Adrenal gland (tissue), 19 donors: ENCODE measurements at places on chromosomes 16 and 17. TPM values are rescaled to one million over a fixed set of nuclear protein-coding genes. Genes with fewer than 3 reads are reported as not detected.
A peak's percentile ranks its signal among the peaks of the same experiment; 100 is the strongest.

DNA sequence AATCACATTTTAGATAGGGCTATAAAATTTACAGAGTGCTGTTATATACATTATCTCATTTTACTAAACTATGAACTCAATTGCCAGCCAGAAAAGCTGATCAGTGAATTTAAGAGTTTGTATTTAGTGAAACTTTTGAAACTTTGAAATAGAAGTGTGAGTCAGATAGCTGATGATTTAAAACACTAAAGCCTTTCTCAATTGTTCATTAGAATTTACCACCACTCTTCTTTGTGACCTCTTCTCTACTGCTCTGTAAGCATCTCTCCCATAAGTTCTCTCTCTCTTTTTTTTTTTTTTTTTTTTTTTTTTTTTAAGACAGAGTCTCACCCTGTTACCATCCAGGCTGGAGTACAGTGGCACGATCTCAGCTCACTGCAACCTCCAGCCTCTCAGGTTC lies 43.7 kb downstream of the GOSR1 start:
- DNase-seq = no peak
- H3K36me3 ChIP-seq = peaks cover 10% of the 10 kb centered on the region
- peaks cover 19% of the 10 kb centered on the region for H3K4me1 ChIP-seq
- no peaks in the 10 kb centered on the region for H3K27me3 ChIP-seq
- H3K4me3 ChIP-seq = no peak overlapping the region

IL34 gene
- total RNA-seq = 24.1 TPM

HS3ST3A1 gene
- 1.1 TPM for total RNA-seq

DNA sequence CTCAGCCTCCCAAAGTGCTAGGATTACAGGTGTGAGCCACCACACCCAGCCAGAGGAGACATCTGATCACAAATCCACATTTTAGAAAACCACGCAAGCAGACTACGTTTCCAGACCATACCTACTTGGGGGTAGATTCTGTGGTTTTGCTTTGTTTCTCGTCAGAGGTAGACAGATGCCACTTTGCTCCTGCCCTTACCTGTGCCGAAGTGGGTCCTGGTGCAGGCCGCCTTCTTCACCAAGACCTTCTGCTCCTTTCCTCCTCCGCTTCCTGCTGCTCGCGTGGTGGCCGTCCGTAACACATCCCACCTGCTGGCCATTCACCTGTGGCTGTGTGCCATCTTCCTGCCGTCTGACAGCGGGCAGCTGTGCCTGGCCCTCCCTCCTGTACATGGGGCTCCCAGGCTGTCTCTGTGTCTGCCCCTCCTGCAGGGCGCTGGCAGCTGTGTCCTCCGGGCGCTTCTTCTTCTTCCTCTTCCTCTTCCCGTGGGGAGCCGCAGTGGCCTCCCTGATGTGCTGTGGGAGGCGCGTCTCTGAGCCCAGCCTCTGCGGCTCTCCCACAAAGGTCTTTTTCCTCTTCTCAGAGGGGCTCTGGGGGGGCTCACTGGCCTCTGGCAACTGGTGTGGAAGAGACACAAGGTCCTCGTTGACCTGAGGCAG lies 21.2 kb upstream of the CYTH1 start:
- H3K27me3 ChIP-seq = no peaks in the 10 kb centered on the region
- H3K27ac ChIP-seq = no peak overlapping the region
- peaks cover 76% of the 10 kb centered on the region for H3K36me3 ChIP-seq
- H3K4me1 ChIP-seq = no peaks in the 10 kb centered on the region
- no peak overlapping the region for H3K4me3 ChIP-seq
- DNase-seq = no peak

RNF222 gene
- not detected for total RNA-seq

GRCh38 chr16:55471448-55472097 lies 7.4 kb upstream of the MMP2 start:
- H3K36me3 ChIP-seq = no peaks in the 10 kb centered on the region
- no peak overlapping the region for H3K4me3 ChIP-seq
- DNase-seq = no peak
- H3K27ac ChIP-seq = no peak overlapping the region

DNA sequence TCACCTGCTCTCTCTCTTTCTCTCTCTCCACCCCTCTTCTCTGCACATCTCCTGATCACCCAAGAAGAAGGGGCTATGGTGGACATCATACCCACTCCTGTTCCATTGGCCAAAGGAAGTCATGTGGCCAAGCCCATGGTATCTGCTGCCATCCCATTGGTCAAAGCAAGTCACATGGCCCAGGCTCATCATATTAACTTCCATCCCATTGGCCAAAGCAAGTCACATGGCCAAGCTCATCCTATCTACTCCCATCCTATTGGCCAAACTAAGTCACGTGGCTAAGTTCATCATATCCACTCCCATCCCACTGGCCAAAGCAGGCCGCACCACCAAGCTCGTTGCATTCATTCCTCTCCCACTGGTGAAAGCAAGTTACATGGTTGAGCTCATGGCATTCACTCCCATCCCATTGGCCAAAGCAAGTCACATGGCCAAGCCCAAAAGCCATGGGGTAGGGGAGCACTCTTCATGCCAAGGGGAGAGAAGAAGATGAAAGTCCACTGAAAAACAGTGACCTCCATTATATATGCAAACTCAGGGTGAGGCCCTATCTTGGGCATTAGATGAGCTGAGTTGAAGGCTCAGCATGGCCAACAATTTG lies 29.2 kb downstream of the SNX20 start:
- no peaks in the 10 kb centered on the region for H3K27me3 ChIP-seq
- H3K4me3 ChIP-seq = no peak overlapping the region
- H3K4me1 ChIP-seq = no peaks in the 10 kb centered on the region
- no peak for DNase-seq
- H3K36me3 ChIP-seq = no peaks in the 10 kb centered on the region

CCDC57 gene
- total RNA-seq = 44.0 TPM

- peaks cover 15% of the 10 kb centered on the region for H3K4me1 ChIP-seq
- peak overlapping the region; percentile 54 for H3K4me3 ChIP-seq
- H3K36me3 ChIP-seq = no peaks in the 10 kb centered on the region
- no peak for DNase-seq
- no peak overlapping the region for H3K27ac ChIP-seq
- H3K27me3 ChIP-seq = no peaks in the 10 kb centered on the region
Measured at GRCh38 chr17:43713494-43714162, 45.0 kb downstream of the SOST start.

DNA sequence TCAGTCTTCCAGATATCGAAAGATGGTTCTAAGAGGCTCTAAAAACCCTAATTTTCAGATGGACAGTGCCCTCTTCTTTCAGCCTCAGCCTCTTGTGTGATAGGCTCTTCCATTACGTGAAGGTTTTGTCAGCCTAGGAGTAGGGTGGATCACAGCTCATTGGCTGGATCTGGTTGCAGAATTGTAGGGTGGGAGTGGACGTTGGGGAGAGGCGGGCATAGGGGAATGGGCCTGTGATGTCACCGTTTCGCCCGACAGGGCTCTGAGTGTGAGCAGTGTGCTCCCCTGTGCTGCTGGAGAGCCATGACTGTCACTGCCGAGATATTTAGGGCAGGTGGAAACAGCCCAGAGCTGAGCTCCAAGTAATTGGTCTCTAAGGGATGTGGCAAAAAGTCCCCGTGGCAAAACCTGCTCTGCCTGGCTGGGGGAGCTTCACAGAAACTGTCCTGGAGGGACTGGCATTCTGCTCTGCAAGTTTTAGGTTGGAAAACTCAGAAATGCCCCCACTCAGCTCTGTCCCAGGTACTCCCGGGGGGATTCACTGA lies 6.2 kb upstream of the WFIKKN1 start:
- no peaks in the 10 kb centered on the region for H3K27me3 ChIP-seq
- H3K4me1 ChIP-seq = peaks cover 7% of the 10 kb centered on the region
- H3K4me3 ChIP-seq = no peak overlapping the region
- H3K36me3 ChIP-seq = no peaks in the 10 kb centered on the region
- no peak overlapping the region for H3K27ac ChIP-seq

BICDL2 gene
- not detected for total RNA-seq

GRCh38 chr17:39450847-39451581 lies at the start of gene MED1:
Gene MED1, minus strand, starts transcription at chr17:39451263. Its CDS starts 201 bp downstream, at chr17:39451062.
- no peaks in the 10 kb centered on the region for H3K27me3 ChIP-seq
- H3K27ac ChIP-seq = peak within 1 kb of the TSS; percentile 90
- DNase-seq = peak; percentile 96
- H3K4me3 ChIP-seq = peak within 1 kb of the TSS; percentile 84

CIITA gene
- 21.7 TPM for total RNA-seq

VPS4A gene
- total RNA-seq = 39.5 TPM

- DNase-seq = no peak
- no peak overlapping the region for H3K27ac ChIP-seq
- H3K27me3 ChIP-seq = no peaks in the 10 kb centered on the region
- no peaks in the 10 kb centered on the region for H3K4me1 ChIP-seq
Measured at GRCh38 chr16:54585094-54585997, 298.8 kb upstream of the IRX3 start.

PRR35 gene
- not detected for total RNA-seq

DNA sequence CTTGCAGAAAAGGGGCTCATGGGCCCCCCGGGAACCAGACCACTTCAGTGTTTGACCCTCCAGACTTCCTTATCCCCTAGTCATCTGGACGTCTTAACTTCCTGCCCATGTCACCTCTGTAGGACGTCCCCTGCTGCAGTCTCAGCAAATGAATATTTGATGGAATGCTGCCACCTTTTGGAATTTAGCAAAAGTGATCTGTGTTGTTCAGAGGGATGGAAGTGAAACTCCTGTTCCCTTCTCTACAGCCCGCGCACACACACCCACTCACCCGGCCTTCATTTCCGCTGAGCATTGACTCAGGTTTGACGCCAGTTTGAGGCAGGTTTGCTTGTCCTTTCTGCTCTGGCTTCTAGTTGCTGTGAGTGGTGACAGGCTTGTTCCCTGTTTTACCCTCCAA lies 507.2 kb upstream of the EEF2KMT start:
- H3K27me3 ChIP-seq = no peaks in the 10 kb centered on the region
- H3K4me3 ChIP-seq = no peak overlapping the region
- H3K27ac ChIP-seq = no peak overlapping the region
- no peaks in the 10 kb centered on the region for H3K36me3 ChIP-seq
- H3K4me1 ChIP-seq = no peaks in the 10 kb centered on the region

- H3K4me3 ChIP-seq = no peak overlapping the region
- H3K27ac ChIP-seq = no peak overlapping the region
- H3K27me3 ChIP-seq = no peaks in the 10 kb centered on the region
- no peak for DNase-seq
- no peaks in the 10 kb centered on the region for H3K4me1 ChIP-seq
- no peaks in the 10 kb centered on the region for H3K36me3 ChIP-seq
Measured at GRCh38 chr17:63002625-63003024, 36.6 kb downstream of the TANC2 start.

GRCh38 chr17:57406981-57407286 lies 150.6 kb downstream of the MSI2 start:
- peaks cover 30% of the 10 kb centered on the region for H3K4me1 ChIP-seq
- DNase-seq = no peak
- H3K27me3 ChIP-seq = no peaks in the 10 kb centered on the region
- no peaks in the 10 kb centered on the region for H3K36me3 ChIP-seq
- peak overlapping the region; percentile 58 for H3K27ac ChIP-seq

GRCh38 chr17:13273806-13274205 lies 256.0 kb upstream of the ELAC2 start:
- no peak overlapping the region for H3K27ac ChIP-seq
- H3K36me3 ChIP-seq = no peaks in the 10 kb centered on the region
- H3K4me3 ChIP-seq = no peak overlapping the region

DNA sequence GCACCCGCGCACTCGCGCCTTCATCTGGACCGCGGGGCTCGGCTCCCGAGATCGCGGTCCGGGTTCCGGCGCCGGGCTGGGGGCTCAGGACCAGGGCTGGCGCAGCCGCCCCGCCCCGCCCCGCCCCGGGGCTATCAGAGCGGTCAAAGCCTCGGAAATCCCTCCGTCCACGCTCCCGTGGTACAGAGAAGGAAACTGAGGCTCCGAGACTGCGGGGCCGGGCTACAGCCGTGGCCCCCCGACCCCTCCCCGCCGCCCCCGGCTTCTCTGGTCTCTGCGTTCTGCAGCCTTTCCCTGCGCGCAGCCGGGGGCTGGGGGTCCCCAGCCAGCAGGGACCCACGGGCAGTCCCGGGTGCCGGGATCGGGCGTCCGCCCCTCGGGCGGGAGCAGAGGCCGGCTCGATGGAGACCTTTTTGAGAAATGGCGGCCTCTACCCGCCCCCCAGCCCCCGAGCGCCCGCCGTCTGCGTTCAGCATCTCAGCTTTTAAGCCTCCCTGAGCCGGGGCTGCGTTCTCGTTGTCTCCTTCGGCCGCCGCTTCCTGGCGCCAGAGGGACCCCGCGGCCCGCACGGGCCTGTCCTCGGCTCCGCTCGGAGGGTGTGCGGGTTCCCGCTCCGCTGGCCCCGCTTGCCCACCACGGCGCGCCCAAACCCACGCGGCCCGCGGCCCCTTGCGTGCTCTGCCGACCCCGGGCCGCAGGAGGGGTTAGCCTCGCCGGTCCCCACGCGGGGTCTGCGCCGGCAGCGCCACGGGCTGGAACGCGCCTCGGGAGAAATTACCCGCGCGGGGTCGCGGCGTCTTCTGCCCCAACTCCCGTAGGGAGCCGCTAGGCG lies 1.5 kb upstream of the NPTX1 start:
- peaks cover 41% of the 10 kb centered on the region for H3K4me1 ChIP-seq
- peak; percentile 68 for DNase-seq
- H3K4me3 ChIP-seq = no peak overlapping the region
- no peaks in the 10 kb centered on the region for H3K36me3 ChIP-seq
- no peak overlapping the region for H3K27ac ChIP-seq

- H3K4me3 ChIP-seq = no peak overlapping the region
- no peak overlapping the region for H3K27ac ChIP-seq
- no peaks in the 10 kb centered on the region for H3K36me3 ChIP-seq
- peaks cover 9% of the 10 kb centered on the region for H3K4me1 ChIP-seq
- peaks cover 20% of the 10 kb centered on the region for H3K27me3 ChIP-seq
- DNase-seq = no peak
Measured at GRCh38 chr16:85902366-85903155, 3.6 kb downstream of the IRF8 start.

DNA sequence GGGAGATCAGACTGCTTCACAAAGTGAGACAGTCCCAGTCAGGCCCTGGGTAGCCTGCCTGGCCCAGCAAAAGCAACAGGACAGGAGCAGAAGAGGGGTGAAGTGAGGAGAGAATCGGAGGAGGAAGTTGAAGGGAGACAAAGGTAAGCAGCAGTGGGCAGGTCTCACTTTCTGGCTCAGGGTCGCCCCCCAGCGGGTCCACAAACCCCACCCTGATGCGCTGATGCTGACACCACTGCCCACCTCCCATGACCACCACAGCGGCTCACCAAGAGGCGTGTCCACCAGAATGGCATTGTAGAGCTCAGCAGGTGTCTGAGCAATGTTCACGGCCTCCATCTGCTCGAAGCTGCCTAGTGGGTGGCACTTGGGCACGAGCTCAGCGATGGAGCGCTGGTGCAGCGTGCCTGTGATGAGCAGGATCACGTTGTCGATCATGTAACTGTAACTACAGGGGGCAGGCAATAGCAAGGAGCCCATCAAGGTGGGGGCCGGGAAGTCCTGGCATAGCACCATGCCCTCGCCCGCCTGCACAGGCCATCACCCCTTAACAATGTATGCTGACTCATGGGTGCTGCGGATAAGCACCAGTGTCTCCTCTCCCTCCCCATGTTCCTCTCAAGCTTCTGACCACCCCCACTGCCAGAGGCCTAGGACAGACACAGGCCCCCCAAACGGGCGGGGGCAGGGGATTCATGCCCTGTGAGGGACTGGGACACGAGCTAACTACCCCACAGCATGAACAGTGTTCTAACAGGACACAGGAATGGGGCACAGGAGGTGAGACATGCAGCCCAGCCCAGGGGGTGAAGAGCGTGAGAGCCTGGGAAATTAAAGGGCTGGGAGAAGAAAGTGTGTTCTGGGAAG lies 13.6 kb downstream of the HSD11B2 start:
- DNase-seq = no peak
- peaks cover 14% of the 10 kb centered on the region for H3K36me3 ChIP-seq
- no peaks in the 10 kb centered on the region for H3K27me3 ChIP-seq
- H3K27ac ChIP-seq = no peak overlapping the region
- peaks cover 76% of the 10 kb centered on the region for H3K4me1 ChIP-seq

- no peak overlapping the region for H3K27ac ChIP-seq
- H3K4me3 ChIP-seq = no peak overlapping the region
- peaks cover 25% of the 10 kb centered on the region for H3K4me1 ChIP-seq
- H3K27me3 ChIP-seq = no peaks in the 10 kb centered on the region
- H3K36me3 ChIP-seq = no peaks in the 10 kb centered on the region
- no peak for DNase-seq
Measured at GRCh38 chr16:48565752-48566151, 44.2 kb downstream of the N4BP1 start.
